AG04449 (cell line): ENCODE measurements at places on chromosomes 6 and 20.

DNA sequence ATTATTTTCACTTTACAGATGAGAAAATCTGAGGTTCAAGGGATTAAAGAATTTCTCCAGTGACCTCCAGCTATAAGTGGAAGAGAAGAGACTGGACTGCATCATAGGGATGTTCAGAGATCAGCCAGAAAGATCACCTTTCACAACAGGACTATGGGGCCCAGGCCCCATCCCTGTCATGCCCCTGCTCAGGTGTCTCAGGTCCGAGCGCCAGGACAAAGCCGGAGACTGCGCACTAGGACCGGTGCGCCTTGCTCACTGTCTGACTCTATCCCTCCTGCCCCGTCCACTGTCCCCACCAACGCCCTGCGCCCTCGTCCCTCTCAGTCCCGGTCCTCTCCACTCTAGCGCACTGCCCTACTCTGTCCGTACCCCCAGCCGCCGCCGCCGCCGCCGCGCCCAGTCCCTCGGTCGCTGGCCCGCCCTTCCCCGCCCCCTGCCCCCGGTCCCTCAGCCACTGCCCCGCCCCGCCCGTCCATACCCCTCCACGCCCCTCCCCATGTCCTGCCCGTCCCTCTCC is 521 bp upstream of the RAD21L1 start:
- DNase-seq = no peak

GRCh38 chr6:53658992-53659391 is 6.6 kb downstream of the KLHL31 start:
- DNase-seq = no peak

DNA sequence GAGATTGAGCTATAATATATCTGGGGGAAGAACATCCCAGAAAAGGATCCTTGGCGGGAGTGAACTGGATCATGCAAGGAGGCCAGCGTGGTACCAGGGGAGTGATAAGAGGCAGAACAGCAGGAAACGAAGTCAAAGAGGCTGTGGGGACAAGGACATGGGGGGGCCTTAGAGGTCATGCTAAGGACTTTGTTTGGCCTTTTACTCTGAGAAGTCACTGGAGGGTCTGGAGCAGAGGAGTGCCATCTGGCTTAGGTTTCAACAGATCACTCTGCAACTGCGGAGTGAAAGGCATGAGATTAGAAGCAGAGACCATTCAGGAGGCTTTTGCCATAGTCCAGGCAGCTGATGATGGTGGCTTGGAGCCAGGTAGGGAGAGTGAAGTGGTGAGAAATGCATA is 24.3 kb downstream of the MRAP2 start:
- no peak for DNase-seq

GRCh38 chr6:30988209-30988825 is 4.8 kb downstream of the MUC21 start:
- DNase-seq = no peak

DNA sequence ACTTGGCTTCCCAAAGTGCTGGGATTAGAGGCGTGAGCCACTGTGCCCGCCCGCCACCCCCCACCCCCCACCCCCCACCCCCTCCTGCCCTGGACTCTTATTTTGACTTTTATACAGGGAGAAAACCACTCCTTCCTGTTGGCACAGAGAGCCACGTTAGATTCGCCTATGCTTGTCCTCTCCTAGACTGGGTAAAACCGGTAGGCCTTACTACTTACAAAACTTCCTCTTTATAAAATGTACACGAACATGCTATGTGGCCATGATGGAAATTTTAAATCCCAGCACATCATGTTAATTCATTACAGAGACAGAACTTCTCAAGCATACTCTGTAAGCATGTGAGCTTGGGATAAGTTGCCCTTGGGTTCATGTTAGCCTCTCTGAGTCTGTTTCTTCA is 124.2 kb downstream of the SLC24A3 start:
- DNase-seq = no peak

DNA sequence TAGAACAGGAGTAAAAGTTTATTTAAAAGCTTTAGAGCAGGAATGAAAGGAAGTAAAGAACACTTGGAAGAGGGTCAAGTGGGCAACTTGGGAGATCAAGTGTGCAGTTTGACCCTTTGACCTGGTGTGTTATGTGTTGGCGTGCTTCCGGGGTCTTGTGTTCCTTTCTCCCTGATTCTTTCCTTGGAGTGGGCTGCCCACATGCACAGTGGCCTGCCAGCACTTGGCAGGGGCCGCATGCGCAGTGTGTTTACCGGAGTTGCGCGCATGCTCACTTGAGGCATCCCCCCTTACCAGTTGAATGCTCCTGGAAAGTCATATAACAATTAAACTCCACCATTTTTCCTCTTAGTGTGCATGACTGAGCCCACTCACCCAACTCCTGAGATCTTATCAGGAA is 160.3 kb downstream of the ADAT2 start:
- no peak for DNase-seq

DNA sequence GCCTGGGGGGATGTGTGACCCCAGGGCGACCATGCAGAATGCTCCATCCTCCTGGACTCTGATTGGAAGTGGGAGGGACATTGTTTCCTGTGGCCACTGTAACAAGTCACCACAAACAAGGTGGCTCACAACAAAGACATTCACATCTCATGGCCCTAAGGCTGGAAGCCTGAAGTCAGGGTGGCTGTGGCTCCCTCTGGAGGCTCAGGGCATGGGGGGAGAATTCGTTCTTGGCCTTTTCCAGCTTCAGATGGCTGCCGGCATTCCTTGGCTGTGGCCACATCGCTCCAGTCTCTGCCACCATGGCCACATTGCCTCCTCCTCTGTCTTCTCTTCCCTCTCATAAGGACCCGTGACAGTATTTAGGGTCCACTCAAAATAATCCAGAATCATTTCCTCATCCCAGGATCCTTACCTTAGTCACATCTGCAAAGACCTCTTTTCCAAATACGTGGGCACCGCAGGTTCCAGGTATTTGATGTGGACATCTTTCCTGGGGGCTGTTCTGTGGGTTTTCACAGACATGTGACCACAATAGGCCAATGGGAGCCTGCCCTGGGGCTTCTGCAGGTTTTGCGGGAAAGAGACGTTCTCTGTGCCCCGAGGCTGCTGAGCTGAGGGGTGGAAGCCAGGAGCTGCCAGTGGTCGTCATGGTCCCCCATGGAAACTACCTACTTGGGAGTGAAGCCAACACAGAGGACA is 249.3 kb downstream of the PREX1 start:
- no peak for DNase-seq

- no peak for DNase-seq
Observed at GRCh38 chr6:155194399-155194798, 69.4 kb upstream of the CLDN20 start.

- no peak for DNase-seq
Observed at GRCh38 chr6:17091122-17091521, 10.7 kb upstream of the STMND1 start.

- no peak for DNase-seq
Observed at GRCh38 chr6:40722553-40723258, 135.5 kb upstream of the LRFN2 start.

DNA sequence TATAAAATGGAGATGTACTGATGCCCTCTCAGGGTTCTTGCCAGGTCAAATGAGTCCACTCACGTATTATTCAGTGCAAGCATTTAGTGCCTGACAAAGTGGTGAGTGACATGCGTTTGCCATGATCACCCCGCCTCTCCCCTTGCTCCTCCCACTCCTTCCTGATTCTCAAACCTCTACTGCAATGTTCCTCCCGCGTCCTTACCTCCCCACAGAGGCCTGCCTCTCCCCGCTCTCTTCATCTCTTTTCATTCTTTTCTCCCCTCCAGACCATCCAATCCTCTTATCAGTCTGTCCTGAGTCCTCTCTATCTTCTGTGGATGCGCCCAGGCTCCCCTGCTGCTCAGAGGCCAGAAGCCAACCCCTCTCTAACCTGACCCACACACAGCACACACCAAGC is 40.7 kb downstream of the KCNK5 start:
- no peak for DNase-seq

DNA sequence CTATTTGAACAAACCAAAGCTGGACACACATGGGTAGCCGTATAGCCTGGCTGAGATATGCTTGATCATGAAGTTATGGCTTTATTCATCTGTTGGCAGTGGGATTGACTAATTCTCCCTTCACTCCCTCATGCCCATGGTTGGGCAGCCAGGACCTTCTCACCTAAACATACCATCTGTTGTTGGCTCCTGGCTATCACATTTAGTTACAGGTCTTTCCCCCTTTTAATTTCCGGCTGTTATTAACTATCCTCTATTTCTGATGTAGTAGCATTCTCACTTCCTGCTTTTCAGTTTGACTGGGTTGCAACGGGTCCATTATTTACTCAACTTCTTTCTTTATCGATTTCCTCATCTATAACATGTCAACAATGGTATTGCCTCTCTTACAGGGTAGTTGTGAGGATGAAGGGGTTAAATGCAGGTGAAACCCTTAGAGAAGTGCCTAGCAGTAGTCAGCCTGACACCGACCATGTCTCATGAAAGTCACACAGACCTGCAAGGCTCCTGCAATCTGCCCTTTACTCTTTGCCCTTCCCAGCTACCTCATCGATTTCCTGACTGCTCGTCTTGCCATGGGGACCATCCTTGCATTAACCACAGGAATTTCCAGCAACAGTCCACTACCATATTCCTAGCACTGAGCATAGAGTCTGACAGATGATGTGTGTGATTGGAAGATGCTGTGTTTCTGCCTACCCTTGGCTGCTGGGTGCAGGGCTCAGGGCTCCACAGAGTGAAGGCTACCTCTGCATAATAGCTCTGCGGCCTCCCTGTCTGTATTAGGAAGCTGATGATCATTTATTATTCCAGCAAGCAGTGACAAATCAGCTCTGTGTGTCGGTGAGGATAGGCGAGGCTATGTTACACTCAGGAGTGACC is 42.2 kb downstream of the PPP1R14C start:
- no peak for DNase-seq

GRCh38 chr6:23735151-23735550 is 390.9 kb upstream of the NRSN1 start:
- no peak for DNase-seq

DNA sequence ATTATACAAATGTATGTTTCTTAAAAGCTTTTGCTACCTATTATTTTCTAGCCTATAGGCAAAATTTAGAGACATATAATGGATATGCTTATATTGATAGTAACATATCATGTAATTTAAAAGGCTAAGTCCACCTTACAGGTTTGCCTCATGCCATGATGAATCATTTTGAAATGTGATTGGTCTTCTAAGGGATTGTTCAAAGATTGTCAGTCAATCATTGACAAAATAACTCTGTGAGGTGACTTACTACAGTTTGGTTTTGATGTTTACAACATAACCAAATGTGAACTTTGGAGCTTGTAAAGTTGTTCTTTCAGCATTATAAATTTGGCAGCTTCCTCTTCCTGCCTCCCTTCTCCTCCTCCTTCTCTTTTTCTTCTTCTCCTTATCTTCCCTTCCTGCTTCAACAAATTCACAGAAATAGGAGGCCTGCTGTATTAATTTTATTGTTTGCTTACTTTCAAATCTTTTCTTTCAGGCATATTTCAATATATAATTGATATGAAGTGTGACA is 39.7 kb upstream of the ZFP64 start:
- no peak for DNase-seq

DNA sequence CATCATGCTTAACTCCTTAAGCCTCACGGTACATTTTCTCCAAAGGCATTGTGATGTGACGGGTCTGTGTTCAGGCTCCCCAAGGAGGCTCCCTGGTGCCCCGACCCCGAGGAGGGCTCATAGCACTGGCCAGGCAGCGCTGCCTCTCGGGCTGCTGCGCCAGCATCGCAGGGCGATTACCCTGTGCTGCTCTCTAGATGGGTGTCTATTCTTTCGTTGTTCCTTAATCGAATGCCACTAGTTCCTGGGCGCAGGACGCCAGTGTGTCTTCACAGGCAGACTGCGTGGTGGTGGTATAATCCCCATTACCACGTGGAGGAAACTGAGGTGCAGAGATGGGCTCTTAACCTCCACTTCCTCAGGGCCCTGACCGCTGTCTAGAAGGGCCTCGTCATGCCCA is 267.4 kb downstream of the CDH4 start:
- no peak for DNase-seq

GRCh38 chr20:4472906-4473305 is 248.8 kb upstream of the PRND start:
- DNase-seq = no peak

- no peak for DNase-seq
Observed at GRCh38 chr6:26342106-26343004, 22.6 kb upstream of the BTN3A2 start.

DNA sequence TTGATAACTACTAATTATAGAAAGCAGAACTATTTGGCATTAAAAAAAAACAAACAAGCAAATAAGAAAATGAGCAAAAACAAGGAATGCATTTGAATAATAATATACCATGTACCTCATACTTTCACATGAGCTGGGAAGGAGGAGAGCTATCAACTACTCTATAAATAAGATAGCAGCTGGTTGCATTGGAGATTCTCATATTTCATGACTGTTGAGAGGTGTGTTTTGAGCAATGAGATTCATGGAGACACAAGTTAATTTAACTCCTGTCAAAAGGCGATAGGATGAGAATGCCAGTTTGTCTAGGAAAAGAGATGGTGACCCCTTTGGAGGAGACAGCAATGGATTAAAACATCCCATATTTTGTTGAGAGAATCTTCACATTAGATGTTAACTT is 348.8 kb upstream of the SPTLC3 start:
- DNase-seq = no peak

DNA sequence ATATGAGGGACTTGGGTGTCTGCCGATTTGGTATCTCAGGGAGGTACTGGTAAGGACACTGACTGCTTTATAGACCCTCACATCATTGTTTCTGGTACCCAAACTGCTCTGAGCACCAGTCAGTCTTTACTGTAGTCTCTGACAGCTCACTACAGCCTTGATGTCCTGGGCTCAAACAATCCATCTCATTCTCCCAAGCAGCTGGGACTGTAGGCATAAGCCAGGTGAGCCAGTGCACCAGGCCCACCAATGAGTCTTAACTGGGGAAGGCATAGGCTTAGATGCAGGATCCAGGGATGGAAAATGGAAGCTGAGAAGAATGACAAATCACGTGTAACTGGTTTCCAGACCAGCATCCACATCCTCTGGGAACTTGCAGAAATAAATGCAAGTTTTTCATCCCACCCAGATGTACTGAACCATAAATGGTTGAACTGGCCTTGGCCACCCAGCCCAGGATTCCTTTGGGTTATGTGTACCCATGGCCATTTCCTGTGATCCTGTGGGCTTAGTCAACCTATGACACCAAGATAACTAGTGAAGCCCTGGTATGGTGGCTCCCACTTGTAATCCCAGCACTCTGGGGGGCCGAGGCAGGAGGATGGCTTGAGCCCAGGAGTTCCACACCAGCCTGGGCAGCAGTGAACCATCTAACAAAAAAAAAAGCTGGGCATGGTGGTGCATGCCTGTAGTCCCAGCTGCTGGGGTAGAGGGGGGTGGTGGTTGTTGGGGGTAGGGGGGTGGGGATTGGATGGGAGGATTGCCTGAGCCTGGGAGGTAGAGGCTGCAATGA is 5.8 kb downstream of the TUBB start:
- no peak for DNase-seq
